T-helper 2 cell treated with Interferon-gamma antibody and Interleukin-4, amounts not matched to agents 5 μg/mL and 100 μg/mL, for 36 hours (primary cell): ENCODE measurements at places on chromosomes 13 and 19.

DNA sequence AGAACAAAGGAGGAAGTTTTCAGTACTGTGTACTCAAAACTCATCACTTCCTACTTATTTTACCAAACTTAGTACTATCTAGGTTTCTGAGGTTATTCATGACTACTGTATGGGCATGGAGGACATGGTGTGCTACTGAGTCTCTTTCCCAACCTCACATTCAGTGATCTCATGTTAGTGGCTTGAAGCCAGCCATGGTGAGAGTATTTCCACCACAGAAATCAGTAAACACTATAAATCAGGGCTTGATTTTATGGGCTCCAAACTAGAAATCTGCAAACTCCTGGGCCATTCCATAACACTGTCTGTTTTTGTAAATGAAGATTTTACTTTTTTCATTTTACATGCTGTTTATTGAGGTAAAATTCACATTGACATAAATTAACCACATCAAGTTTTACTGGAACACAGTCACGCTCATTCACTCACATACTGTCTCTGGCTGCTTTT is 19.7 kb downstream of the MED26 start:
- H3K4me3 ChIP-seq, result no peak overlapping the region
- peaks cover 34% of the 10 kb centered on the region for H3K4me1 ChIP-seq
- DNase-seq, result no peak
- H3K36me3 ChIP-seq, result peaks cover 3% of the 10 kb centered on the region

DNA sequence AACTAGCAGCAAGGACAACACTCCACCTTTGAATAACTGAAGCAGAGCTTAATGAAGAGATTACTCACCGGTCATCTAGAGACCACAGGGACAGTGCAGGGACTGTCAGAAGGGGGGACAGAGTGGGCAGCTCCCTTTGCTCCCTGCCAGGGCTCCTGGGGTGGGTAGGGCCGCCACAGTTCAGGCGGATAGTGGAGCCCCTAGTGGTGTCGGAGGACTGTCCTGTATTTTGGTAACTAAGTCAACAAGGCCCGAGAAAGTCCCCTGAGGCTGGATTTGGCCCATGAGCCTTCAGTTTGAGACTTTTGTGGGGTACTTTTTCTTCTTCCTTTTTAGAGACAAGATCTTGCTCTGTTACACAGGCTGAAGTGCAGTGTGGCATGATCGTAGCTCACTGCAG is 44.6 kb downstream of the GJA3 start:
- DNase-seq, result no peak
- H3K27me3 ChIP-seq, result peaks cover 9% of the 10 kb centered on the region
- H3K27ac ChIP-seq, result no peak overlapping the region
- H3K36me3 ChIP-seq, result no peaks in the 10 kb centered on the region

- peaks cover 2% of the 10 kb centered on the region for H3K36me3 ChIP-seq
- DNase-seq, result no peak
- H3K4me3 ChIP-seq, result no peak overlapping the region
- peaks cover 23% of the 10 kb centered on the region for H3K4me1 ChIP-seq
- peak overlapping the region; percentile 55 for H3K27ac ChIP-seq
- H3K27me3 ChIP-seq, result no peaks in the 10 kb centered on the region
Measured at GRCh38 chr13:28753208-28753892, 34.6 kb upstream of the SLC46A3 start.

- DNase-seq, result no peak
- no peak overlapping the region for H3K27ac ChIP-seq
- H3K4me1 ChIP-seq, result no peaks in the 10 kb centered on the region
- no peak overlapping the region for H3K4me3 ChIP-seq
Measured at GRCh38 chr13:88601949-88602348, 930.8 kb downstream of the SLITRK5 start.

GRCh38 chr13:72648513-72649065 is 78.8 kb downstream of the MZT1 start:
- H3K4me1 ChIP-seq, result no peaks in the 10 kb centered on the region
- H3K36me3 ChIP-seq, result no peaks in the 10 kb centered on the region

- no peaks in the 10 kb centered on the region for H3K4me1 ChIP-seq
- no peak for DNase-seq
- no peaks in the 10 kb centered on the region for H3K27me3 ChIP-seq
- no peaks in the 10 kb centered on the region for H3K36me3 ChIP-seq
Measured at GRCh38 chr13:66805657-66806056, 424.5 kb downstream of the PCDH9 start.

DNA sequence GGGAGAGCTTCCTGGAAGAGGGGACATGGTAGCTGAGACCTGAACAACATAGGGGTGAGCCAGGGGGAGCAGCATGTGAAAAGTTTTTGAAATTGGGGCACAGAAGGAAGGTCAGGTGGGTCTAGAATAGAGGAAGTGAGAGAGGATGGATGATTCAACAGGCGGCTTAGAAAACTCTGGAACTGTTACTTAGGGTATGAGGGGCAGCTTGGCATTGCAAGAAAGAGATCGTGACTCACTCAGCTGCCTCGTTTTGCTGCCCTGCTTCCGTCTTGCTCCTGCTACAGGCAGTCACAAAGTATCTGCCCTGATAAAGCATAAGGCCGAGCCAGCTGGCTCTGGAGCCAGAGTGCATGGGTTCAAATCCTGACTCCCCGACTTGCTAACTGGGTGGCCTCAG is 1.3 kb upstream of the CEACAM20 start:
- no peaks in the 10 kb centered on the region for H3K4me1 ChIP-seq
- no peak overlapping the region for H3K27ac ChIP-seq
- no peaks in the 10 kb centered on the region for H3K27me3 ChIP-seq

- peaks cover 3% of the 10 kb centered on the region for H3K36me3 ChIP-seq
- no peak overlapping the region for H3K27ac ChIP-seq
- no peak for DNase-seq
- peak overlapping the region; percentile 93 for H3K4me3 ChIP-seq
Measured at GRCh38 chr13:108220041-108220440, 1.8 kb downstream of the ABHD13 start.

GRCh38 chr13:100130092-100130491 is 41.2 kb downstream of the PCCA start:
- no peaks in the 10 kb centered on the region for H3K36me3 ChIP-seq
- DNase-seq, result no peak
- H3K4me3 ChIP-seq, result no peak overlapping the region
- no peak overlapping the region for H3K27ac ChIP-seq
- no peaks in the 10 kb centered on the region for H3K27me3 ChIP-seq

- H3K27ac ChIP-seq, result no peak overlapping the region
- no peak for DNase-seq
- H3K4me3 ChIP-seq, result no peak overlapping the region
- H3K4me1 ChIP-seq, result no peaks in the 10 kb centered on the region
Measured at GRCh38 chr13:113460599-113460998, 7.3 kb upstream of the ADPRHL1 start.

- peaks cover 12% of the 10 kb centered on the region for H3K36me3 ChIP-seq
- DNase-seq, result no peak
- peaks cover 4% of the 10 kb centered on the region for H3K4me1 ChIP-seq
- H3K27ac ChIP-seq, result peak overlapping the region; percentile 87
- H3K27me3 ChIP-seq, result peaks cover 11% of the 10 kb centered on the region
Measured at GRCh38 chr19:480016-480855, 16.1 kb upstream of the MADCAM1 start.

GRCh38 chr13:87234981-87235380 is 436.2 kb upstream of the SLITRK5 start:
- no peaks in the 10 kb centered on the region for H3K36me3 ChIP-seq
- no peaks in the 10 kb centered on the region for H3K4me1 ChIP-seq
- DNase-seq, result no peak
- H3K27ac ChIP-seq, result no peak overlapping the region
